IPS DF 19.7 (cell line): ENCODE measurements at places on chromosomes 11 and 22.

DNA sequence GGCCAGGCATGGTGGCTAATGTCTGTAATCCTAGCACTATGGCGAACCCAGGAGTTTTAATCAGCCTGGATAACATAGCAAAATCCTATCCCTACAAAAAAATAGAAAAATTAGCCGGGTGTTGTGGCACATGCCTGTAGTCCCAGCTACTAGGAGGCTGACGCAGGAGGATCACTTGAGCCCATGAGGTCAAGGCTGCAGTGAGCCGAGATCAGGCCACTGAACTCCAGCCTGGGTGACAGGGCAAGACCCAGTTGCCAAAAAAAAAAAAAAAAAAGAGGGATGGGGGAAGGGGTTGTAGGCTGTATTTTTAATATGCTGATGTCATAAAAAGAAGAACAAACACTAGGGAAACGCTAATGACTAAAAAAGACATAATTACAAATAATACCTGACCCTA, 12.1 kb downstream of the DDX6 start:
- no peak for DNase-seq

GRCh38 chr11:110340436-110340835, 44.0 kb upstream of the RDX start:
- DNase-seq, result no peak

DNA sequence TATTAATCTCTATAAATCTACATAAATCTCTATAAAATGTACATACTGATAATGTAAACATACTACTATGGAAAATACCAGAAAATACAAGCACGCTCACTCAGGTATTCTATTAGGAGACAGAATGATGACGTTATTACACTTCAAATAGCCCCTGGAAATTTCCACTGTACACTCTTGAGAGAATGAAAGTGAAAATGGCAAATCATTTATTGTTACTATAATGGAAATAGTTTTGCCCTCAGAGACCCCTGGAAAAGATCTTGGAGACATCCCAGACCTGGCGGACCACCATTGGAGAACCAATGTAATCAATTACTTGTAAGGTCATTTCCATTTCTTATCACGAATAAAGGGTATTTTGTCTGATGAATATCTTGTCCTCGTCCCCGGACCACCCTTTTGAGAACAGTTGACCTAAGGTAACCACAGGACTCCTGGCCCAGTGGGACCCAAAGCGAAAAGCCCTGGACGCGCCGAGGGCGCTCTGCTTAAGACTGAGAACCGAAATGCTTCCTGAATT, 509 bp upstream of the PRRG4 start:
- no peak for DNase-seq

- no peak for DNase-seq
These were observed 65.8 kb downstream of the LRRC32 start for GRCh38 chr11:76604626-76605241.

DNA sequence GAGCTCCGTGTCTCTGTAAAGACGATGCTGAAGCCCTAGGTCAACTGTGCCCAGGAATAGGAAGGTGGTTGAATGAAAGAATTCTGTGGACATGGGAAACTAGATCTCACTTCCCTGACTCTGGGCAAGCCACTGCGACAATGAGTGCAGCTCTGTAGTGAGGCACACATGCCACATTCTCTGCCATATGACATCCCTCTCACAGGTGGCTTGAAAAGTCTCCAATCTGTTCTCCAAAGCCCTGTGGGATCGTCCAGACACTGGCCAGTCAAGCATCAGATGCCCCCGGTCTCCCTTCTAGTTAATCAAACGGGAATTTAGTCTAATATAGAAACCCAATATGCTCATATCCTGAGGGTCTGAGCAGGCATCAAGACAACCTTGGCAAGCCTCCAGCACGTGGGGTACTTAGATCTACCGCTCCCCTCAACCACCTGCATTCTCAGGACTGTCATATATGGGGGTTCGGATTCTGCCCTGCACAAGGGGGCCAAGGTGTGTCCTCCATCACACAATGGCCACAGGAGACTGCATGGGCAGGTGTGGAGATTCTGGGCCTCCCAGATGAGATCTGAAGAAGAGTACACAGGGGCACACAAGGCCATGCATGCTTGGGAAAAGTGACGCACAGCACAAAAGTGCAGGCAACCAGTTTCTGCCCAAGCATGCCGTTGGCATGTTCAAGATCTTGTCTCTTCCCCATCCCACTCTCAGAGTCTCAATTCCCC, 11.9 kb downstream of the DKK3 start:
- no peak for DNase-seq

GRCh38 chr11:77052518-77052917, 14.3 kb upstream of the CAPN5 start:
- DNase-seq, result no peak

DNA sequence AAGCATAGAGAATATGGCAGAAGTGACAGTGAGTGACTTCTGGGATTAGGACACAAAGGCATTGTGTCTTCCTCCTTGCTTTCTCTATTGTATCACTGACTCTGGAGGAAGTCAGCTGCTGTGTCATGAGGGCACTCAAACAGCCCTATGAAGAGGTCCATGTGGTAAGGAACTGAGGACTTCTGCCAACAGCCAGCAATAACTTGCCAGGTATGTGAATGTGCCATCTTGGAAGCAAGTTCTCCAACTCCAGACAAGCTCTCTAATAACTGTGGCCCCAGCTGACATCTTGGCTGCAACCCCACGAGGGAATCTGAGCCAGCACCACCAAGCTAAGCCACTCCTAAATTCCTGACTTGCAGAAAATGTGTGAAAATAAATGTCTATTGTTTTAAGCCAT, 83.6 kb upstream of the ZBED5 start:
- DNase-seq, result no peak

GRCh38 chr22:19679522-19680101, 34.7 kb upstream of the SEPTIN5 start:
- DNase-seq, result no peak

GRCh38 chr22:29797351-29797750, 30.2 kb downstream of the UQCR10 start:
- no peak for DNase-seq

DNA sequence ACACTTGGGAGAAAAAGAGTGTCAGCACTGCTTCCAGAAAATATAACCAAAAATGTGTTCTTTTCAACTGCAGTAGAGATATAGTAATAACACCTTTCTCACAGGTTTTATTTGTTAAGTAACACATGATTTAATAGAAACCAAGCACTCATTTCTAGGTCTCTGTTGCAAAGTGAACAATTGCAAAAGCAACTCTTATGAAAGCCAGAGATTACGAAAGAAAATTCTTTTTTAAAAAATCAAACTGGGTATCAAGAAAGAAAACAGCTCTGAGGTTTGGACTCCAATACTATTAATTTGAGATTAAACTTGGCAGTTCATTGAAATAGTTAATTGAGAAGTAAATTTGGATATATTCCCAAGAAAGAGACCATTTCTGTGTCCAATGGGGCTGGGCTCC, 9.8 kb upstream of the XKR3 start:
- DNase-seq, result no peak

DNA sequence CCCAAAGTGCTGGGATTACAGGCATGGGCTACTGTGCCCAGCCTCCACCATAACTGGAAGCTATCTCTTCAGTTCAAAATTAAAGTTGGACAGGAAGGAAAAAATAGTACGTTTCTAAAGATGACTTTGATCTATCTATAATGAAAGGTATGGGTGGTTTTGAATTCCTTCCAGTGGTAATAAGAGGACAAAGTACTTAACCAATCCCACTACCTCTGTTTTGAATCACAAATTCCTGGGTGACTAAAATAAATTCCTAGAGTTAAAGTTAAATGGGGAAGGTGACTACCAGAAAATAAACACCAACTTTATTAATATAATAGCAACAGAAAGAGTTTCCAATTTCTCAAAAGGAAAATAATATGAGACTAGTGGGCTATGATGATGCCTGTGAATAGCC, 9.1 kb downstream of the PHF5A start:
- no peak for DNase-seq

- peak; percentile 48 for DNase-seq
These were observed 29.5 kb downstream of the C2CD3 start for GRCh38 chr11:74141241-74141695.

DNA sequence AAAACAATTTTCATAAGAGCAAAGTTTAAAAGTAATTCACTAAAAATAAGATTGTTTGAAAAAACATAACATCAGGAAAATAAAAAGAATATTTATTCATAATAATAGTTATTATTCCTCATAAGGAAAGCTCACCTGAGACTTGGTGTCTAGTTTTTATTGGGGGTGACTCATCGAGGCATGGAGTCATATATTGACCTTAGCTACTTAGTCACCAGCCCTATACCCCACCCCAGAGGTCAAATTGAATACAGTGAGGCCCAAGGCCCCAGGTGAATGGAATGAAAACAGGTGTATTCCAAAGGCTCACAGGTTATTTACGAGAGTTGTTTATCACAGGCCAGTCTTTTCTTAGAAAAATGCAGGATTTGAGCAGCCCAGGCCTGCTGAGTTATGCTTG, 36.9 kb downstream of the CNTF start:
- no peak for DNase-seq

- DNase-seq, result no peak
These were observed 69.4 kb downstream of the ARL14EP start for GRCh38 chr11:30392221-30392784.

- DNase-seq, result no peak
These were observed 106.4 kb downstream of the MICAL2 start for GRCh38 chr11:12216671-12217374.

GRCh38 chr11:107695446-107695845, 16.4 kb downstream of the SLN start:
- no peak for DNase-seq

DNA sequence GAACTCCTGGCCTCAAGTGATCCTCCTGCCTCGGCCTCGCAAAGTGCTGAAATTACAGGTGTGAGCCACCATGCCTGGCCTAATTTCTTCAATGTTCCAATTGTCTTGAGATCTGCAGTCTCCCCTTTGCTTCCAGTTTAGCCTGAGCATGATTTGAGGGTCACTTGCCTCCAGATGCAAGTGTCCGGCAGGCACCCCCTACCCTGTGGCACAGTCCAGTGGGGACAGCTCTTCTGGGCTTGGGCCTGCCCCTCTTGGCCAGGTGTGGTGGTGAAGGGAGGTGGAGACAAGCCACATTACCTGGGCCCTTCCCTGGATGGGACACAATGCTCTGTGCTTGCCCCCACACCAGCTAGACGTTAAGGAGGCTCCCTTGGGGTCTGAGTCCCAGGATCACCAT, 21.3 kb upstream of the CACNG2 start:
- no peak for DNase-seq
